ENCODE measurements at places on chromosomes 2 and 18.
A peak's percentile ranks its signal among the peaks of the same experiment; 100 is the strongest.

GRCh38 chr2:28619213-28620196, 123.6 kb downstream of the PLB1 start:
- no peak for DNase-seq

DNA sequence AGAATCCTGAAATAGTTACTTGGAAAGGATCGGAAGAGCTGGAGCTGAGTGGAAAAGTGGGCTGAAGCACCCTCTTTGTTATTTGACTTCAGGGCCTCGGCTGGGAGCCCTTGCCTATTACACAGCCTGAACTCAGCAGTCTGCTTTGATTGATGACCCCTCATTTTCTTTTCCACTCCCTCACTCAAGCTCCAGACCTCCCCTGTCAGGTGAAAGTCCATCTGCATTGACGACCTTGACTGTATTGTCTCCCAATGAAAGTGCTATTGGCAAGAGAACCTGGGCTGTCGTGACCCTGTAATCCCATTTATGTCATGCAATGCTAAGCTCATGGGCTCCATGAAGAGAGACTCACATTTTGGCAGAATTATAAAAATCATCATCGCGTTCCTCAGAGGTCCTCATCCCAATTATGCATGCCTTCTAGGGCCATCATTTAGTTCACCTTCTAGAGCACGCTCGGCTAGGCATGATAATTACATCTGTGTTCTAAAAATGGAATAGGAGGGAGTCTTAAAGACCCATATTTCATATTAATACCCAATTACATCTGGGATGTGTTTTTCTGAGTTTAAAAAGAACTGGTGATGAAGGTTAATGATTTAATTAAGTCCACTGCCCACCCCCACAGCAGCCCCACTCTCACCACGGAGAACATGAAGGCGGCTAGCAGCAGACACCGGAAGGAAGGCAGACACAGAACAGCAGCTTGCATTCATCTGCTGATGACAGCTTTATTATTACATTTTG, 472.5 kb downstream of the PID1 start:
- DNase-seq, result no peak

DNA sequence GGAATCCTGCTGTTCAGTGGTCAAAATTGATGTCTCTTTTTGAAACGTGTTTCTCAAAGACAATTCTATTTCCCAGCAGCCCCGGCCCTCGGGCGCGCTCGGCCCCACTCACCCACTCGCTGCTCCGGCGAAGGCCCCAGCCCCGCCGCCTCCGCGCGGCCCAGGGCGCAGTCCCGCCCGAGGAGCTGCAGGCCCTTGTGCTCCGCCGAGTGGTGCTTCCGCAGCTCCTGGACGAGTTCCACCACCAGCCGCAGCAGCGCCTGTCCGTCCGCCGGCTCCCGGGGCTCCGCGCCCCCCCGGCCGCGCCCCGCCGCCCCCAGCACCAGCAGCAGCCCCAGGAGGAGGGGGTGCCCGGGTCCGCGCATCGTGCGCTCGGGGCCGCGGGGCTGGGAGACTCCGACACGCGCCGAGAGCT, 413 bp downstream of the ALKAL2 start:
- peak; percentile 62 for DNase-seq

GRCh38 chr2:100140582-100140981, 1.8 kb downstream of the AFF3 start:
- no peak for DNase-seq

- DNase-seq, result no peak
Observed at GRCh38 chr2:54520687-54521086, 64.6 kb downstream of the SPTBN1 start.

GRCh38 chr2:219632760-219633105, 5.3 kb downstream of the SLC4A3 start:
- DNase-seq, result no peak

DNA sequence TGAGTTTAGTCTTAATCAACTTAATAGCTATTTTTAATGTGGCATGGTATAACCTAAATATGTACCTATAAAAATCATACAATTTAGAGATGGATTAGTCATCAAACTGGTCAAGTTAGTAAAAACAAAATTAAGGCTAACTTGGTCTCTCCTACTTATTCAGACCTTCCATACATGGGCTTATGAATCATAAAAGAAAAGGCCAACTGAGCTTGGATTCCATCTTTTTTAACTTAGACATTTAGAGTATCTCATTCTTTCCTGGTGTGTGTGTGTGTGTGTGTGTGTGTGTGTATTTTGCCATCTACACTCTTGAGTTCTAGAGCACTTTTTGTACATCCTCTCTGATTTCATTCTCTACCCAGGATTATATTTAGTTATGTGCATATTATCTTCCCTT, 637.5 kb downstream of the PLCL1 start:
- no peak for DNase-seq

DNA sequence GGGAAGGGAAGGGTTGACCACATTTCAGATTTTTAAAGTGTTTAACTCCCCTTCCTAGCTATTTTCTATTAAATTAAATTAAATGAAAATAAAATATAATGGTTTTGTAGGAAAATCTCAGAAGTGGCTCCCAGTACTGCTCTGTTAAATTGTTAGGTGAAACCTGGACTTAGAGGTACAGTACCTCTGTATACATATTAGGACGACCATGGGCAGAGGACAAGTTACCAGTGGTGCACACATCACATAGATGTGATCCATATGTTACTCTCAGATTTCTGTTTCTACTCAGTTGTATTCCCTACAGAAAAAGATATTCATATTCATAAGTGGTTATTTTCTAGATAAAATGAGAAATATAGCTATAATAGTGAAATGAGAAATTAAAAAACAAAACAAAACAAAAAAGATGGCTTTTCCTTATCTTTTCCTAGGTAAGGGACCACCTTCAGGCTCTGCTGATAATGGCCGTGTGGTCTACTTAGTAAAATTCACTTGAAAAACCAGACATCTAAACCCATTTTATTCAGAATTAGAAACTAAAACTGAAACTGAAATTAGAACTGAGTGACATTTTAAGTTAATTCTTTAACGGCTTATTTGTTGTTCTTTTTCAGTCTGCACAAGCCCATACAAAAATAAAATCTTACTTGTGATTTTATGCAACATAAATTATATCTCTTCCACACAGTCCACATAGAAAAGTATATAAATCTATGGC, 832.5 kb upstream of the CHAC2 start:
- DNase-seq, result no peak

GRCh38 chr2:70767079-70767698, 811 bp downstream of the ADD2 start:
- DNase-seq, result no peak

- DNase-seq, result no peak
Observed at GRCh38 chr2:235330775-235331451, 162.9 kb upstream of the AGAP1 start.
